ENCODE measurements at places on chromosomes 1 and 21.

- DNase-seq = no peak
Observed at GRCh38 chr1:40162753-40163441, 1.7 kb downstream of the RLF start.

- no peak for DNase-seq
Observed at GRCh38 chr21:33230545-33231324, 997 bp downstream of the IFNAR2 start.

GRCh38 chr1:154265586-154265985 is 6.8 kb upstream of the HAX1 start:
- no peak for DNase-seq

DNA sequence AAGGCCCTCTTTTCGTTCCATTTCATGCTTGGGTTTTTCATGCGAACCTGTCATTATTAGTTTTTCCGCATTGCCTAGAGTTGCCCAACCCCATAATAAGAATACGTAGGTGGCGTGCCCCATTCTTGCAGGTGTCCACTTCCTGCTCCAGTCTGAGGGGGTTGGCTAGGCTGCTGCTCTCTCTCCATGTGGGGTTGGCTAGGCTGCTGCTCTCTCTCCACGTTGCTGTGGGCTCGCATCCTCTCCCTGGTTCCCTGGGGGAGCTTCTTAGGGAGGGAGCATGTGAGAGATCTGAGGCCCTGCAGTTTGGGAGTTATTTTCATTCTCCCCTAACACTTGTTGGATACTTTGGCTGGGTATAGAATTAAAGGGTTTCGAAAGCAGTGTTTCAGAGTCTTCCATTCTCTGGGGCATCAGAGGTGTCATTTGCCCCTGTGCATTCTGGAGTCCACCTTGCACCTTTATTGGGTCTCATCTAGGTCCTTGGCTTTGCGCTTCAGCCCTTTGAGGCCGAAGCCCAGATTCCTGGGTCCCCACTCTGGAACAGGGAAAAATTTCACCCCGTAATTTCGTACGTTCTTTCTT is 8.6 kb downstream of the C1orf35 start:
- no peak for DNase-seq

GRCh38 chr1:38608202-38608864 is 251.2 kb downstream of the RRAGC start:
- no peak for DNase-seq

DNA sequence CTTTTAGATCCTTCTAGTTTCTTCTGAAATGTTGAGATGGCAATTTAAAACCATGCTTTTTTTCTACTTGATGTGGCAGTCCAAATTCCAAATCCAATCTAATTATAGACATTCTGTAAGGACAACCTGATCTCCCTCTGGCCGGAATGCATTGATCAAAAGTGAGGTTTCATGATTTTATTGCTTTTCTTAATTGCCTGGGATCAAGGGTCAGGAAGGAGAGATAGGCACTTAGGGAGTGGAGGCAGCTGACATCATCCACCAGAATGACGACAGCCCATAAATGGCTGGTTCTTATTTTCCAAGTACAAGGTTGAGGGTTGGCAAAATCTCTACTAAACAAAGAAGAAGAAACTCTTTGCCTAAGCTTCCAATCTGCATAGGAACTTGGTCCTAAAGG is 46.4 kb upstream of the SCCPDH start:
- DNase-seq = no peak
